Anterior cingulate cortex (tissue), 58 donors: ENCODE measurements at places on chromosomes 5 and 9.

DNA sequence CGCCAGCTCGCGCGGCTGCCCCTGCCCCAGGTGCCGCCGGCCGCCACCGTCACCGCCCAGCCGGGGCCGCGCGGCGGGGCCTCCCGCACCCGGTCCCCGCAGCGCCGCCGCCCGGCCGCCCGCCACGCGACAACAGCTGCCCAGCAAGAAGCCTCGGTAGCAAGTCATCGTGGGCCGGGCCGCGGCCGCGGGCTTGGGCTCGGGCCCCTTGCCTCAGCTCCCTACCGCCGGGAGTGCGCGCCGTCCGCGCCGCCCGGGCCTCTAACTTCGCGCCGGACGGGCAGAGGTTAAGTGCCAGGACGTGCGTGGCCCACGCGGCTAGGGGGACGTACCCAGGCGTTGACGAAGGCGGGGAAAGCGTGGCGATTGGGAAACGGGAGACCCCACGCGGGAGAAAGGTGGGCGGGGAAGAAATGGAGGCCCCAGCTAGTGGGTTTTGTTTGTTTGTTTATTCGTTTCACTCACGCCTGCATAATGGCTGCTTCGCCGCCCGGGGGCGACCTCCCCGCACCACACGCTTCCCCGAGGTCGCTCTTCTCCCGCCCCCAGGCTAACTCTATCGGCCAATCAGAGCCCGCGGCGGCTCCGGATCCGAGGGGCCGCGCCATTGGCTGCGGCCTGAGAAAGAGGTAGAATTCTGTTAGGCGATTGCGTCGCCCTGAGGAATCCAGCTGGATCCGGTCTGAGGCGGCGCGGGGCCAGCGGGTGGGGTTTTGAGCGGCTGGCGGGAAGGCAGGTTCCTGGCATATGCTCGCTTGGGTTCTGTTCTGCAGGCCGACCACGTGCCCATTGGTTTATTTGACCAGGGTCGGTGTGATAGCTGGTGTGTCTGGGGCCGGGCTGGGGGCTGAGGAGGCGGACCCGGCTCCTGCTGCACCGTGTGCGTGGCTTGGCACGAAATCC, at the start of gene NADK2:
Gene NADK2, minus strand, starts transcription at position 295 of the 903 bp plus-strand sequence. Its CDS starts 127 bp downstream, at position 168.
- DNase-seq = peak; percentile 98

DNA sequence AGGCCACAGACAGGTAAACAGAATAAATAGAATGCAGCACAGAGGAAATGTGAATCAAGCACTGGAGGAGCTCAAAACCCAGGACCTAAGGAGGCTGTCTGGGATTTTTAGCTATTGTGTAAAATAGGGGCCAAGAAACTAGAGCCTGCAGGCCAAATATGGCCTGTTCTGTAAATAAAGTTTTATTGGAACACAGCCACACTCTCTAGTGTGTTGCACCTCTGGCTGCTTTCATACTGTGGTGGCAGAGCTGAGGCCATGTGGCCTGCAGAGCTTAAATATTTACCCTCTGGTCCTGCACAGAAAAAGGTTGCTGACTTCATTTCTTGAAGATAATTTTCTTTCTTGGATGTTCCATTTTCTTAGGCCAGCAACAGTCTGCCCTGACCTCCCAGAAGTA, 136.4 kb downstream of the WDR41 start:
- no peak for DNase-seq

DNA sequence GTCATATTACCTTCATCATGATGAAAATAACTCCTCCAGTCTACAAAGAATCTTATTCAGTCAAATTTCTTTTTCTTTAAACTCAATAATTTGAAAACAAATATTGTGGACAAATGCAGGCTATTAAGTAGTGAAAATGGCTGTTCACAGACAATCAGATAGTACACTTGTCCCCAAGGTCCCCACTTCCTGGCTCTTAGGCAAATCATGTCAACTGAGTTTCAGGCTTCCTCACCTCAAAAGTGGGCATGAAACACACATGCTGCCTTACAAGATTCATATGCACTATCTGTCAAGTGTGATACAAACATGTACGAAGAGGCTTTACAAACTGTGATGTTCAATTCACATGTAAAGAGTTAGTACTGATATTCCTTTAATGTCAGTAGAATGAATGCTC, 385.2 kb upstream of the SEMA6A start:
- no peak for DNase-seq

DNA sequence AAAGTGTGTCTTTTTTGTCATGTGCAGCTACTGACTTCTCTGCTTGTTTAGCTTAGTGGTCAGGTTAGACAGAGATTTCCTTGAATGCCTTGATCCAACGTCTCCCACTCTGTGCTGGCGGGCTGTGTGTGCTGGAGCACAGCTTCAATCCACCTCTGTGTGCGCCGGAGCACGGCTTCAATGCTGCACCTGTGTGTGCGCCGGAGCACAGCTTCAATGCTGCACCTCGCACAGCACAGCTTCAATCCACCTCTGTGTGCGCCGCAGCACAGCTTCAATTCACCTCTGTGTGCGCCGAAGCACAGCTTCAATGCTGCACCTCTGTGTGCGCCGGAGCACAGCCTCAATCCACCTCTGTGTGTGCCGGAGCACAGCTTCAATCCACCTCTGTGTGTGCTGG, 69.0 kb upstream of the PHYKPL start:
- no peak for DNase-seq

DNA sequence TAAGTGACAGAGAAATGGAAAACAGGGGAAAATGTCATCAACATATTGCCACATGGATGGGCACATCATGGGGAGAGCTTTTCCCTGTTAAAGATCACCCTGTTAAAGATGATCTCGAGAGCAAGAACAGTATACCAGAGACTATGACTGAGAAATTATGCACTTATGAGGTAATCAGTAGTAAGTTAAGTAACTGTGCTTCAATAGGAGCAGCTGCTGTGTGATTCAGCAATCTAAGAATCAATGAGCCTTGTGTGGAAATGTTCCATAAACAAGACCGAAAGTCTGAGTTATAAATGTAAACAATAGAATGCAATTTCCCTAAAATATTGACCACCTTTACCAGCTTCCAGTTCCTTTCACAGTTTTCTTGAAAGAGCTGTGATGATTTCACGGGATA, 582.3 kb downstream of the CAAP1 start:
- no peak for DNase-seq

- DNase-seq = no peak
Measured at GRCh38 chr5:161414037-161414436, 132.5 kb downstream of the GABRB2 start.

GRCh38 chr5:151706906-151707305, 20.2 kb upstream of the SPARC start:
- no peak for DNase-seq

GRCh38 chr9:91060520-91061343, 259.1 kb downstream of the SYK start:
- no peak for DNase-seq

DNA sequence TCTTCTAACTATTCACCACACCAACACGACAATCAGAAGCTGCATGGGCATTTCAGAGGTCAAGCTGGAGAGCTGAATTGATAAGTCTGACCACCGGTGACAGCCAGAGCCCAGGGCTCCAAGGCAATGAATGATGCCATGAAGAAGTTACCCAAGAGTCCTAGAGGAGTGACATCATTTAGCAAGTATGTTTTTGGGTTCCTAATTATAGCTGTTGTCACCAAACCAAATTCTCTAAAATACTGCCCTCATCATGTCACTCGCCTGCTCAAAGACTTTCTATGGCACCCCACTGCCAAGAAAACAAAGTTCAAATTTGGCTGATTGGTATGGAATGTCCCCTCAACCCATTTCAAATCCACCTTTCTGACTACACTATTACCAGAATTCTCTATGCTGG, 235.1 kb downstream of the SPOCK1 start:
- no peak for DNase-seq

GRCh38 chr9:88938189-88938588, 53.1 kb upstream of the S1PR3 start:
- DNase-seq = no peak

DNA sequence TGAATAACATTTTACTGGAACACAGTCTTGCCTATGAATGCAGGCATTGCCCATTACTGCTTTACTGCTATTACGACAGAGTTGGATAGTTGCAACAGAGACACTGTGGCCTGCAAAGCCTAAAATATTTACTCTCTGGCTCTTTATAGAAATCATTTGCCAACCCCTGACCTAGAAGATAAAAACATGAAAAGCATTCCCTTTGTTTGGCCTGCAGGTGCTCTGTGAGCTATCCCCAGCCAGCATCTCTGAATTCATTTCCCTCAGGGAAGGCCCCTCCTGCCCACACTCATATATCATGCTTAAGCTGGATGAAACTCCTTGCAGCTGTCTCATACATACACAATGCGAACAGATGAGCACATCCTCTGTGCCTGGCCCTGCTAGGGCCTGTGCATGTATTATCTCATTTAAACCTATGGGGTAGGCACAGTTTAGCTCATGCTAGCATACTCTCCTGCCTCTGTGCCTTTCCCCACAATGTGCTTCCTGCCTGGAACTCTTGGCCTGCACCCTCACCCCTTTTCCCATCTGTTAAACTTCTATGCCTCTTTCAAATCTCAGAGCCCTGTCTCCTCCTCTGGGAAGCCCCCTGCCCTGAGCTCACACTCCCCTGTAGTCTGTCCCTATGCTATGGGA, 193.1 kb downstream of the PAX5 start:
- no peak for DNase-seq

GRCh38 chr5:172747471-172747870, 23.5 kb downstream of the DUSP1 start:
- DNase-seq = no peak

DNA sequence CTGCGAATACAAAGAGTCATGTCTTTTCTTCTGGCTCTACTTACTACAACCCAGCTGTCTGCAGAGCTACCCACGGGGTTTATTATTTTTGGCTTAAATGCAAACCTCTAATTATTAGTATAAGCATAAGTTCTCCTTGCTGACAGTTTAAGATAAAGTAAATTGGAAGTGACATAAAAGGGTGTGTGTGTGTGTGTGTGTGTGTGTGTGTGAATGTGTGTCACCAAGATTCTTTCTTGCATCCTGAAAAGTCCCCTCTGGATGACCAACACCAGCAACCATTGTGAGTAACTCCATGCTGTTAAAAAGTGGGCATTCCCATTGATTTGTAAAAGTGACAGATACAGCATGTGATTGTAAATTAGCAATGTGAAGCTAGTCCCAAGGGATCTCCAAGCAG, 803.8 kb upstream of the ZNF608 start:
- no peak for DNase-seq

DNA sequence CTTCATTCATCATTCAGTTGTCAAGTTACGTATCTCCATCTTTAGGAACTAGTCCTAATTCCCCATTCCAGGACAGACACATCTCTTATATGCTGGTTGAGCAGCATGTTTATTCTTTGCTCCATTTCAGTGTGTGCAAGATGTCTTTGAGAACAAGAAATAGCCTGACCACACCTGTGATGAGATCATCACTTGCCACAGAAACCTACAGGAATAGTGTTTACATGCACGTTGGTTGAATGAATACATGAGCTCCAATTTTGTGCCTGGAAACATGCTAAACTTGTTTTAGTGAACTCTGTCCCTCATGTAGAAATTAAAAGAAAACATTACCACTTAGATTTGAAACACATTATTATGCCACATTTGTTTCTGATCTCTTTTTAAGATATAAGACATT, 489.1 kb downstream of the CDH18 start:
- no peak for DNase-seq

DNA sequence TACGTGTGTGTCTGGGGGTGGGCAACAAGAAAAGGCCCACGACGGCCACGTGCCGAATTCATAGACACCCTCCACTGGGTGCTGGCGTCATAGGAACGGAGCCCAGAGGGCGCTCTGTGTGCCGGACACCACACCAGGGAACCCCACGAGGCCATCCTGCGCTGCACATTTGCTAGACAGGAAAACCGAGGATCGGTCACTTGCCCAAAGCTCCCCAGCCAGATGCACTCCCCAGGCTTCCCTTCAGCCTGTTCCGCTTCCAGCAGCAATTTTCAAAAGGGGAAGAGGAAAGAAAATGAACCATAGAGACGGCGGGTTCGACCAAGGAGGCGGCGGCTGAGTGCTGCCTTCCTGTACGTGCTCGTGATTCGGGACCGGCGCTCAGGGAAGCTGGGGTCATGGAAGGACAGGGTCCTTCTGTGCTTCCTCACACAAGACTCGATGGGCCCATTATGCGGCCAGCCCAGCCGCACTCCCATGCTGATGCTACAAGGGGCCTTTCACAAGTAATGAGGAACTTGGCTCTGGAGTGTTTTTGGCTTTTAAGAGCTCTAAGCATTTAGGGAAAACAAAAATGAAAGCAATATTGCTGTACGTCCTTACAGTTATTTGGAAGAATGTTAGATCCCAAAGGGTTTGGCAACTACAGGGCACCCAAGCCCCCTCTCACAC, 124.6 kb upstream of the SARDH start:
- no peak for DNase-seq

DNA sequence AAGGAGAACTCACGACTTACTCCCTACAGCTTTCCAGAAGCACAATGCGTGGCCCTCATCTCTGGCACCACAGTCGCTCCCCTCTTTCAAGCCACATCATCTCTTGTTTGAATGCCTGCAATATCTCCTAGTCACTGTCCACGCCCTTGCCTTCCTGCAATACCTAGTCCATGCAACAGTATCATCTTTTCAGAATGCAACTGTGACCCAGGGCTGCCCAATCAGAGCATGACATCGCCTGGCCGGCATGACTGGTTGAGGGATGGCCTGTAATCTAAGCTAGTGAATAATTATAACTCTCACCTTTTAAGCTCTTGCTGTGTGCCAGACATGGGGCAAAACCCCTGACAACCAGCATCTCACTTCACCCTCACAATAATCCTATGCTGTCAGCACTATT, 52.5 kb upstream of the CPEB4 start:
- no peak for DNase-seq

- DNase-seq = no peak
Measured at GRCh38 chr9:126497660-126498275, 116.0 kb upstream of the LMX1B start.

DNA sequence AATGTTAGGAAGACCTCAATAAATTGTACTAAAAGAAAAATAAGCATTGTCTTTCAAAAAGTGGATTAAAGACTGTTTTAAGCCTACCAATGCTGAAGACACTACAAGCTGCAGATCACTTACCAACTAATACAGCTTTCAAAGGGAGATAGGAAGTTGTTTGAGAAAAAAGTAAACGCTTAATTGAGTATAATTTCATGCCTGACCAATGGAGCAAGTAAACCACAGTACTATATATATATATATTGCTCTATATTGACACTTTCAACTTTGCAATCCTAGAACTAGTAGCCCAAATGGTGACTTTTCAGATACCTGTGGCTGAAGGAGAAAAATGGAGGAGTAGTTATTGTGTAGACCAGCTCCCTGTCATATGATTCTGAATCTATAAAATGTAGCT, 85.7 kb downstream of the FREM1 start:
- no peak for DNase-seq

- DNase-seq = no peak
Measured at GRCh38 chr5:27548484-27548883, 510.1 kb upstream of the CDH9 start.

- DNase-seq = no peak
Measured at GRCh38 chr9:34171753-34172535, 6.9 kb upstream of the UBAP1 start.

DNA sequence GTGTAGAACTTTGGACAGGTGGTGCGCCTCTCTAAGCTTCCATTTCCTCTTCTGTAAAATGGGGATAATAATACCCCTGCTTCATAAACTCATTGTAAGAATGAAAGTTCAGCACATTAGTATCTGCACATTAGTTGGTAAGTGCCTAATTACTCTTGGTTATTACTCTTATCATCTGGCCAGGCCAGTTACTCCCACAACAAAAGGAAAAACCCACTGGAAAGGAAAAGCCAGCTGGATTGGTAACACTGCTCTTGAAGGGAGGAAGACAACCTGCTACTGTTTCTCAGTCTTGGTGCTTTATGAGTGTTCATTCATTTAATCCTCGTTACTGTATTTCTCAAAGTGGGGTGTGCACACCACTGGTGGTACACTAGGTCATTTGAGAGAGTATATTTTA, 251.4 kb downstream of the ARHGAP26 start:
- DNase-seq = no peak
